ENCODE measurements at places on chromosomes 6 and 20. TPM values are rescaled to one million over a fixed set of nuclear protein-coding genes. Genes with fewer than 3 reads are reported as not detected.

DNA sequence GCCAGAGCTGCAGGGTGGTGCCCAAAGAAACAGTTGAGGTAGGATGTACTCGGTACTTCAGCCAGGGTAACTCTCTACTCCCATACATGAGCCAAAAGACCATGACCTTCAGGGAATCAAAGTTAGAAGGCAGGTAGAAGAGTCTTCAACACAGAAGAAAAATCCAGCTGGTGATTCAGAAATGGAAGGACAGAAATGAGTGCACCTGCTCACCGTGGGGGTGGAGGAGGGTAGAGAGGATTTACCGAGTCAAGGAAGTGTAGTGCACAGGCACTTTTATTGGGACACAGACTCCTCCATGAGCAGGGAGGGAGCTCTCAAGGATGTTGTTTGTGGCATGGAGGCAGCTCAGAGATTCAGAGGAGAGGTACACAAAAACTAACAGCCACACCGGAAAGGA is 330.3 kb upstream of the PRDM1 start:
- no peak overlapping the region for H3K4me3 ChIP-seq
- no peak overlapping the region for H3K27ac ChIP-seq
- no peak for DNase-seq
- no peaks in the 10 kb centered on the region for H3K36me3 ChIP-seq
- H3K27me3 ChIP-seq = no peaks in the 10 kb centered on the region

DNA sequence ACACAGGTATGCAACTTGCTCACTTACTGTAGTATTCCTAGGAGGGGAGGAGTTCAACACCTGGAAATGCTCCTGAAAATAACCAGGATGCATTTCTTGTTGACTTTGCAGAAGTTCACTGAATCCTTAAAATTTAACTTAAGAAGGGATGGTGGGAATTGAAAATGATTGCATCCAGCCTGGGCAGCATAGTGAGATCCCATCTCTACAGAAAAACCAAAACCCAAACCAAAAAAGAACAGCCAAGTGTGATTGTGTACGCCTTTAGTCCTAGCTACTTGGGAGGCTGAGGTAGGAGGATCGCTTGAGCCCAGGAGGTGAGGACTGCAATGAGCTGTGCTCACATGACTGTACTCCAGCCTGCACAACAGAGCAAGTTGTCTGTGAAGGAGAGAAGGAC is 1.7 kb downstream of the DNAH8 start:
- no peak overlapping the region for H3K4me3 ChIP-seq
- H3K27me3 ChIP-seq = no peaks in the 10 kb centered on the region
- no peaks in the 10 kb centered on the region for H3K36me3 ChIP-seq
- no peak overlapping the region for H3K27ac ChIP-seq
- DNase-seq = no peak

- H3K4me1 ChIP-seq = no peaks in the 10 kb centered on the region
- H3K36me3 ChIP-seq = no peaks in the 10 kb centered on the region
- no peak overlapping the region for H3K27ac ChIP-seq
Observed at GRCh38 chr20:52383995-52384621, 192.5 kb upstream of the ZFP64 start.

GRCh38 chr6:69796073-69796641 is 653 bp downstream of the LMBRD1 start:
- peak; percentile 54 for DNase-seq
- no peaks in the 10 kb centered on the region for H3K36me3 ChIP-seq
- peak overlapping the region; percentile 96 for H3K27ac ChIP-seq
- H3K4me1 ChIP-seq = peaks cover 12% of the 10 kb centered on the region
- no peaks in the 10 kb centered on the region for H3K27me3 ChIP-seq

DNA sequence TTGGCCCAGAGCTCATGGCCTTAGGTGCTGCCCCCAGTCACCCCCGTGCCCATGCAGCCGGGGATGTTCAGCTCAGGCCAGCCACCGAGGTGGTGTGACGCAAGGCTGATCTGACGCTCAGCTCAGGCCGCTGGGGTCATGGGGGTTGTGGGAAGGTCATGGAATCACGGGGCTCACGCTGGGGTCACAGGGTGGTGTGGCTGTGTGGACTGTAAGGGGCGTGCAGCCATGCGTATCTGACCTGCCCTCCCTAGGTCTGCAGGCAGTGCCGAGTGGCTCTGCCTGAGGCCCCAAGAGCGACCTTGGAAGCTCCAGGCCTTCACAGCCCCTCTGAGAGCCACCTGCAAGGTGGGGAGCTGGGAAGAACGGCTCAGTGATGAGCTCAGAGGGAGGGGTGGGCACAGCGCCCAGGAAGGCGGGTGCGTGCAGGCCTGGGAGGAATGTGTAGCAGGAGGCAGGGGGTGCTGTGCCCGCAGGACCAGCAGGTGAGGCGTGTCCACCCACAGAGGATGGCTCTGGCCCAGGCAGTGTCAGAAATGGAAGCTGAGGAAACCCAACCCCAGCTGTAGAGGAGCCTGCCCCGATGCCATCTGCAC is 27.8 kb downstream of the CHRNA4 start:
- H3K36me3 ChIP-seq = no peaks in the 10 kb centered on the region
- H3K4me3 ChIP-seq = no peak overlapping the region
- no peak for DNase-seq
- H3K27me3 ChIP-seq = no peaks in the 10 kb centered on the region

- H3K4me1 ChIP-seq = peaks cover 25% of the 10 kb centered on the region
- no peak overlapping the region for H3K4me3 ChIP-seq
- H3K27ac ChIP-seq = peak overlapping the region; percentile 44
- H3K27me3 ChIP-seq = no peaks in the 10 kb centered on the region
Observed at GRCh38 chr6:113457198-113457597, 399.9 kb upstream of the MARCKS start.

DNA sequence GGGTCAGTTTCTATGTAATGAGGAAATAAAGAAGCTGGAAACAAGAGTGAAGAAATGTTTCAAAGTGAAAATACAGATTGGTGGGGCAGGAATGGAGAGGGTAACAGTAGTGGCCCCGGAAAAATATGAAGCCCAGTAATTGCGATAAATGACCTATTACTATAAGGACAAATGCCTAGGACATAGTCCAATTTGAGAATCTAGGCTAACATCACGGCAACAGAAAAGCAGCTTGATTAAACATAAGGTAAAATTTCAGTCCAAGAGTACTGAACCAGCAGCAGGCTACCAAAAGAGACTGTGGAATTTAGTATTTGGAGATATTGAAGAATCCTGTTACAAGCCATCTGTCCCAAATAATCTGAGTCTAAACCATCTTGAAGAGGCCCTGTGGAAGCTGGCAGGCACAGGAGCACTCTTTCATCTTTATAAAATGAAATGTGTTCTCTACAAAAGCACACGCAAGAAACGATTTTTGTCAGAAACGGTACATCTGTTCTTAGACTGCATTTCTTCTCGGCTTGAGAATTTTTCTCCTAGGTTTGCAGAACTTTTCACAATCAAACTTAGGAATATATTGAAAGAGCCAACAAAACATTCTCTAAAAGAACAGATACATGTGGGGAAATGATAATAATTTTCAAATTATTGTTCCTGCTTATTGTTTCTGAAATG is 49.3 kb downstream of the ELOVL5 start:
- H3K36me3 ChIP-seq = no peaks in the 10 kb centered on the region
- peaks cover 54% of the 10 kb centered on the region for H3K4me1 ChIP-seq
- H3K27me3 ChIP-seq = no peaks in the 10 kb centered on the region
- H3K27ac ChIP-seq = peak overlapping the region; percentile 57
- DNase-seq = no peak

GRCh38 chr6:21748343-21749056 is 154.9 kb downstream of the SOX4 start:
- no peaks in the 10 kb centered on the region for H3K4me1 ChIP-seq
- DNase-seq = no peak
- H3K27me3 ChIP-seq = no peaks in the 10 kb centered on the region
- H3K27ac ChIP-seq = no peak overlapping the region
- no peaks in the 10 kb centered on the region for H3K36me3 ChIP-seq
- no peak overlapping the region for H3K4me3 ChIP-seq

- no peaks in the 10 kb centered on the region for H3K36me3 ChIP-seq
- DNase-seq = no peak
- H3K4me3 ChIP-seq = no peak overlapping the region
- H3K4me1 ChIP-seq = no peaks in the 10 kb centered on the region
Observed at GRCh38 chr20:36672991-36673390, 27.0 kb upstream of the SLA2 start.

- no peak for DNase-seq
- no peak overlapping the region for H3K4me3 ChIP-seq
- no peaks in the 10 kb centered on the region for H3K27me3 ChIP-seq
- H3K4me1 ChIP-seq = no peaks in the 10 kb centered on the region
- H3K36me3 ChIP-seq = no peaks in the 10 kb centered on the region
Observed at GRCh38 chr6:508614-509013, 117.1 kb downstream of the IRF4 start.

DNA sequence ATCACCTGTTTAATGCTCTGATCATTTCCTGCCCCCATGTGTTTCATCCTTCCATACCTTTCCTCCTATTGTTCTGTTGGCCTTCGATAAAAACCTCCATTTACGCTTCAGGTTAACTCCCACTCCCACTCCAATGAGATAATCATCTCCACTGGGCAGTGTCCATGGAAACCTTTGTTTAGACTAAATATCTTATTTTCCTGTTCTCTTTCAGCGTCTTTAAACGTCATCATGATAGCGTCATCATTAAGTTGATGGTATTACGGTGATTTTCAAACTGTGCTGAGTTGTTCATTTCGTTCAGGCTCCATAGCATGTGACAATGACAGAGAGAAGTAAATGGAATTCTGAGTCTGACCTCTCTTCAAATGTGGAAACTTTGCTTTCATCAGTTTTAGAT is 970.5 kb upstream of the SLC35B3 start:
- H3K36me3 ChIP-seq = no peaks in the 10 kb centered on the region
- H3K4me3 ChIP-seq = no peak overlapping the region
- no peaks in the 10 kb centered on the region for H3K4me1 ChIP-seq
- DNase-seq = no peak

- no peaks in the 10 kb centered on the region for H3K4me1 ChIP-seq
- H3K27ac ChIP-seq = no peak overlapping the region
- no peaks in the 10 kb centered on the region for H3K36me3 ChIP-seq
- H3K27me3 ChIP-seq = no peaks in the 10 kb centered on the region
Observed at GRCh38 chr20:20060234-20060998, 8.1 kb downstream of the CFAP61 start.

DNA sequence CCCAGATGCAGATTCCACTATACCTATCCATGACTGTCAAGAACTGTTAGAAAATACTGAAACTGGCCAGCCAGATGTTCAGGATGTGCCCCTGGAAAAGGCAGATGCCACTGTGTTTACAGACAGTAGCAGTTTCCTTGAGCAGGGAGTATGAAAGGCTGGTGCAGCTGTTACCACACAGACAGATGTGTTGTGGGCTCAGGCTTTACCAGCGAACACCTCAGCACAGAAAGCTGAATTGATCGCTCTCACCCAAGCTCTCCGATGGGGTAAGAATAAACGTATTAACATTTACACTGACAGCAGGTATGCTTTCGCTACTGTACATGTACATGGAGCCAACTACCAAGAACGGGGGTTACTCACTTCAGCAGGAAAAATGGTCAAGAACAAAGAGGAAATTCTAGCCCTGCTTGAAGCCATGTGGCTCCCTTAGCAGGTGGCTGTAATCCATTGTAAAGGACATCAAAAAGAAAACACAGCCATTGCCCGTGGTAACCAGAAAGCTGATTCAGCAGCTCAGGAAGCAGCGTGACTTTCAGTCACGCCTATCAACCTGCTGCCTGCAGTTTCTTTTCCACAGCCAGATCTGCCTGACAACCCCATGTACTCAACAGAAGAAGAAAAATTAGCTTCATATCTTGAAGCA is 459.7 kb upstream of the HTR1E start:
- H3K4me1 ChIP-seq = no peaks in the 10 kb centered on the region
- H3K4me3 ChIP-seq = no peak overlapping the region
- no peak overlapping the region for H3K27ac ChIP-seq
- no peaks in the 10 kb centered on the region for H3K27me3 ChIP-seq
- no peak for DNase-seq
- no peaks in the 10 kb centered on the region for H3K36me3 ChIP-seq

- no peaks in the 10 kb centered on the region for H3K27me3 ChIP-seq
- no peaks in the 10 kb centered on the region for H3K4me1 ChIP-seq
- DNase-seq = no peak
- H3K36me3 ChIP-seq = no peaks in the 10 kb centered on the region
- H3K4me3 ChIP-seq = no peak overlapping the region
Observed at GRCh38 chr20:2295286-2295685, 515 bp upstream of the TGM3 start.

DNA sequence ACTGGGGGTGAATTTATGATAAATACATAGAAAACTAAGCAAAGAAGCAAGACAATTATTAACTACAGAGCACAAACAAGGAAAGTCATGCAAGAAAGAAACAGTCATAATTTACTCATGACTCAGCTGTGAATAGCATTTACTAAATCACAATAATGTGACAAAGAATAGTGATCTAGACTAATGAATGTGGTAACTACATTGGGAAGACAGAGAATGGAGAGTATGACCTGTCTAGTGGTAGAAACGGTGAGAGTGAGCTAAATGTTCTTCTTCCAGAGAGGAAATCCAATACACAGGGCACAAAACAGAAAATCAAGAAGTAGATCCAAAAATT is 153.5 kb upstream of the DST start:
- H3K4me1 ChIP-seq = no peaks in the 10 kb centered on the region
- H3K27me3 ChIP-seq = no peaks in the 10 kb centered on the region
- no peak overlapping the region for H3K4me3 ChIP-seq
- H3K36me3 ChIP-seq = no peaks in the 10 kb centered on the region
- DNase-seq = no peak
- no peak overlapping the region for H3K27ac ChIP-seq

CALHM4 gene
- 0.25 TPM for total RNA-seq

GSS gene
- total RNA-seq = 87.9 TPM

TBXT gene
- total RNA-seq = 1.2 TPM

SAYSD1 gene
- total RNA-seq = 68.4 TPM

HSF2 gene
- total RNA-seq = 96.1 TPM

YTHDF1 gene
- total RNA-seq = 56.9 TPM

ATG5 gene
- 27.6 TPM for total RNA-seq

SIRPD gene
- total RNA-seq = 19.1 TPM

THBS2 gene
- total RNA-seq = 4.8 TPM

FOXC1 gene
- 10.6 TPM for total RNA-seq

HRH3 gene
- total RNA-seq = 1.1 TPM

OR2H1 gene
- total RNA-seq = 7.5 TPM

VSX1 gene
- total RNA-seq = 0.16 TPM
